KG1 (cell line): ENCODE measurements at places on chromosomes 4 and X.

DNA sequence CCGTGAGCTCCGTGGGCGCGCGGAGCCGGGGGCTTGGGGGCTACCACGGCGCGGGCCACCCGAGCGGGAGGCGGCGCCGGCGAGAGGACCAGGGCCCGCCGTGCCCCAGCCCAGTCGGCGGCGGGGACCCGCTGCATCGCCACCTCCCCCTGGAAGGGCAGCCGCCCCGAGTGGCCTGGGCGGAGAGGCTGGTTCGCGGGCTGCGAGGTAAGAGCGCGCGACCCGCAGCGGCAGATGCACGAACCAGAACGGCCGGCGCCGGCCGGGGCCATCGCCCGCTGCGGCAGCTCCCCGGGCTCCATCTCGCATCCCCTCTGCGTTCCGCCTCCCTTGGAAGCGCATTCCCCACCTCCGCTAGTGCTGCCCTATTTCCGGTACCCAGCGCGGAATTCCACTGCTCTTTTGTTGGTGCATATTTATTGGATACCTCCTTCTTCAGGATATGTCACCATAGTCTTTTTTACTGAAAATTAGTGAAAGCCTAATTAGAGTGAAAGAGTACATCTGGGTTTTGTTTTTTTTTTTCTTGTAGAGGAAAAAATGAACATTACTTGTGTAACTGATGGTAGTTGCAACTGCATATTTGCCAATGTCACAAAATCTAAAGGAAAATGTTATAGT, 797 bp downstream of the PKD2 start:
- no peak for DNase-seq

- no peak for DNase-seq
These were observed 170.6 kb downstream of the MSN start for GRCh38 chrX:65837875-65838549.

DNA sequence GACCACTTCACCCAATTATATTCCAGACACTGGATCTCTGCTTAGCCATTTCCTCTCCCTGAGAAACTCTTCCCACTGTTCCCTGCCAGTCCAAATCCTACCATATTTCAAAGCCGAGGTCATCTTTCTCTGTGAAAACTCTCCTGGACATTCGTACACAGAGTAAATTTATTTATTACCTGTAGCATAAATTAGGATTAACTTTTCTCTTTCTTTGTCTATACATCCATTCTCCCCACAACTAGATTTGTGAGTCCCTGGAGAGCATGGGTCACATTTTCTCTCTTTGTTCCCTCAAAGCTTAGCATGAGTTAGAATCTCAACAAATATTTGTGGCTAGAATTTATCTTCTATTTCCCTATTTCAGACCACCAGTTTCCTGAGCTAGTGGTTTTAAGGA, 27.8 kb upstream of the SMIM10 start:
- DNase-seq: no peak

GRCh38 chr4:53039741-53040458, 177.8 kb downstream of the RASL11B start:
- DNase-seq: no peak

GRCh38 chrX:34778916-34779315, 121.8 kb upstream of the TMEM47 start:
- DNase-seq: no peak

- no peak for DNase-seq
These were observed 35.7 kb upstream of the INTS6L start for GRCh38 chrX:135484641-135485289.

- no peak for DNase-seq
These were observed 18.7 kb upstream of the MAGEA10 start for GRCh38 chrX:152157042-152157441.

DNA sequence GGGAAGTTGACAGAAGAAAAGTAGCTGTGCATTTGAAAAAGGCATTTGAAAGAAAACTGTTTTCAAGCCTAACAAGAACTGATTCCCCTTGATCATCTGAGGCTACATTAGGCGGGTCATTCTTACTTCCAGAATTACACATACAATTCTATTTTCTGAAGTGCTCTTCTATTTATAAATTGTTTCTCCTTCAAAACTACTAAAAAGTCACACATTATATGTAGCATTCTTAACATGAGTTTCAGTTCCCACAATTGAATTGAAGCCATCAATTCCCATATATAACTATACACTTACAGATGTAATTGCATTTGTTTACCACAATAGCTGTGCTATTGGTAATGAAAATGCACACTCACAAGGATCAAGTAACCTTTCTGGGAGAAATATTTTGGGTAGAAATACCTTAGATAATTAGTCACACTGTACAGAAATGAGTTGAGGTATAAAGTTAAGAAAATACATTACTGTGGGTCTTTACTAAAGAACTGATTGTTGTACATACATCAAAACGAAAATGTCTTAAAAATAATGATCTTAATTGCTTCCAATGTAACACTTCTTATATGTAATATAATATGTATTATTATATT, 1688.0 kb upstream of the AGA start:
- DNase-seq: no peak

GRCh38 chr4:53886090-53886489, 178.3 kb downstream of the CHIC2 start:
- DNase-seq: no peak

GRCh38 chrX:129462707-129463106, 60.6 kb downstream of the SMARCA1 start:
- DNase-seq: no peak
